Sigmoid colon (tissue), 7 donors: ENCODE measurements at places on chromosomes 7 and 10.

- no peak for DNase-seq
Observed at GRCh38 chr10:28938745-28939144, 261.4 kb downstream of the BAMBI start.

DNA sequence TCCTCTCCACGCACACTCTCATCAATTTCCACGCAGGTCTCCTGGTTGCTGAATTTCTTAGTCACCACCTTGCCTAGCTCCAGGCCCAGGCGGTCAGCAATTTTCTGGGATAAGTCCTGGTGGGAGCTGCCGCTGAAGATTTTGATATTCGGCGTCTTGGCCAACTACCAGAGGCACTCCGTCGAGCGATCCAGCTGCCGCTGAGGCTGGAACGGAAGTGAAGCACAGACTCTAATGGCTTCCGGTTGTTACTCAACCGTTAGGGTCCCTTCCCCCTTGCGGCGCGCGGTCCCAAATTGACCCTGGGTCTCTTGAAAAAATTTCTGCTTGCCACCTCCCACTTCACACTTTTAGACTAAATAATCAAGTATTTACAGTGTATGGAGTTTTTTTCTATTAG is at the start of gene PRPS1L1:
PRPS1L1 (minus strand) TSS at position 219 of the 400 bp plus-strand sequence.
- DNase-seq: no peak

DNA sequence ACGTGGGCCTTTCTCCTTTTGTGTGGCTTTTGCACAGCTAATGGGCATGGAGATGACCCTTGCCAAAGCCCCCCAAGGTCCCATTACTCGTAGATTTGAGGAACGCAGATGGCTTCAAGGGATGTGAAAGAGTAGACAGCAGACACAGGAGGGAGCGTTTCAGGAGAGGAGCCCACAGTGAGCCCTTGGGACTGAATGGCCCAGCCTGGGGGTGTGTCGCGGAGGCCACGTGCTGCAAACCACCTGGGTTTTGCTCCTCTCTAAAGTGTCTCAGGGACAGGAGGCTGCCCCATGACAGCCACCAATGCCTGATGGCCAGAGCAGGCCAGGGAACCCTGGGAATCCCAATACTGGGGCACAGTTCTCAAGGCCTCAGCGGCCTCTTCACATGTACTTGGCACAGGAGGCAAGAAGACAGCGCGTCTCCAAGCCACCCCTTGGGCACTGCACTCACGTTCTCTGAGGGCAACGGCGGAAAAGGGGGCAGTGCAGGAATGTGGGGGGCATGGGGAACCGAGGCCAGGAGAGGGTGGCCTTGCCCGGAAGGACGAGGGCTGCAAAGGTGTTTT is 185.2 kb downstream of the WDR37 start:
- no peak for DNase-seq

DNA sequence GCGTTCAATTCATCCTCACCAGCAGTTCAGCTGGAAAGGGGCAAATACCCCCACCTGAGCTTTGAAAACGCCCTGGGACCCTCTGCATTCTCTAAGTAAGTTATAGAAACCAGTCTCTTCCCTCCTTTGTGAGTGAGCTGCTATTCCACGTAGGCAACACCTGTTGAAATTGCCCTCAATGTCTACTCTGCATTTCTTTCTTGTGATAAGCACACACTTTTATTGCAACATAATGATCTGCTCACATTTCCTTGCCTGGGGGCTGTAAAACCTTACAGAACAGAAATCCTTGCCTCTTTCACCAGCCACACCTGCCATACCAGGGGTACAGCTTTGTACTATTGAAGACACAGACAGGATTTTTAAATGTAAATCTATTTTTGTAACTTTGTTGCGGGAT is 155.8 kb upstream of the LANCL2 start:
- DNase-seq: no peak

- no peak for DNase-seq
Observed at GRCh38 chr7:45918556-45918955, 2.5 kb downstream of the IGFBP3 start.

DNA sequence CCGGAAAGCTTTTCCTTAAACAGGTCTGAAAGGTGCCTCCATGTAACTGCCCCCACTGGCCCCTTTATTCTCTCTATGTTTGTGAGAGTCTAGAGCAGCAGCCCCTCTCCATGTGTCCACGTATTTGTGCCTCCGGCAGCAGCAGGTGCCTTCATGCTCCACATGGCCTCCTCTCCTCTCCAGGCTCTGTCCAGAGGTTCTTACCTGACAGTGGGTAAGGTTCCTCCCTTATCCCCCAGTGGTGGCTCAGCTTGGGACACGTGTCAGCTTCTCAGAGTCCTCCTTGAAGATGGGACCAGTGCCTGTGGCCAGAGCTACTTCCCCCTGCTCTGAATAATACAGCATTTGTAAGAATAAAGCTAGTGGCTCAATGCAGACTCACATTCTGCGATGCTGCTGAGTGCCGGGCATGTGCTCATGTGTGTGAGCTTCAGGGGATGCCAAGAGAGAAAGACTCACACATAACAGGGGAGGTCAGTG is 7.9 kb downstream of the CALML3 start:
- DNase-seq: no peak

- DNase-seq: no peak
Observed at GRCh38 chr10:74079028-74079935, 71.3 kb downstream of the AP3M1 start.

GRCh38 chr7:55690-56248 is 136.6 kb upstream of the FAM20C start:
- no peak for DNase-seq

DNA sequence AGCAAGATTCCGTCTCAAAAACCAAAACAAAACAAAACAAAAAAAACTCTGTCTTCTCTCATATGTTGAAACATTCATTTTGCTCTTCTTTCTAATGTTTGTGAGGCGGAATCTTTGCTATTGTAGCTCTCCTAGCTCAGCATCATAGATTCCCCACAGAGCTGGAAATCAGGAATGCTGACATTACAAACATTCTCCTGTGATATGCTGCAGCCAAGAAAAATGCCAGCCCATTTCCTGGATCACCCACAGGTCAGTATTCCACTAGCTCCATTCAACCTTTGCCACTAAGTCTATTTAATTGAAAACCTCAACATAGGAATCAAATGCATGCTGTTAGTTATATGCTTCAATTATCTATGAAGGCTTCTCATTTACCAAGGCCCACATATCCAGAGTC is 186.3 kb downstream of the IPMK start:
- DNase-seq: no peak

- peak; percentile 84 for DNase-seq
Observed at GRCh38 chr10:102660888-102661657, 16.8 kb downstream of the TRIM8 start.

DNA sequence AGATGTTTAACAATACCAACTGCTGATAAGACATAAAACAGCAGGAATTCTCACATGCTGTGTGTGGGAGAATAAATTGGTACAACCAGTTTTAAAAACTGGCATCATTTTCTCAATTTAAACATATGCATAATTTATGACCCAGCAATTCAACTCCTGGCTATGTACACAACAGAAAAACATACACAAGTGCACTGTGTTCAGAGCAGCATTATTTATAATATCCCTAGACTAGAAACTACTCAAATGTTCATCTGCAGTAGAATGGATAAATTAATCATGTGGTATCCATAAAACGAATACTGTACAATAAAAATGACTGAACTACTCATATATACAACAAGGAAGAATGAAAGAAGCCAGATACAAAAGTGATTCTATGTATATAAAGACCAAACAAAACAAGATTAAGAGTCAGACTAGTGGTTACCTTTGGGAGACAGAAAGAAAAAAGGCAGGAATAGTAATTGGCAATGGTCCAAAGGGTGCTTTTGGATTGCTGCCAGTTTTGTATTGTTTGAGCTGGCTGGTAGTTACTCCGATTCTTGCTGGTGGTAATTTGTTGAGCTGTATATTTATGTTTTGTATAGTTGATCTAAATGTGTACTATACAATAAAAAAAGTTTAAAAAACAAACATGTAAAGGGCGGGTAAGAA is 306.0 kb downstream of the TFEC start:
- DNase-seq: no peak

DNA sequence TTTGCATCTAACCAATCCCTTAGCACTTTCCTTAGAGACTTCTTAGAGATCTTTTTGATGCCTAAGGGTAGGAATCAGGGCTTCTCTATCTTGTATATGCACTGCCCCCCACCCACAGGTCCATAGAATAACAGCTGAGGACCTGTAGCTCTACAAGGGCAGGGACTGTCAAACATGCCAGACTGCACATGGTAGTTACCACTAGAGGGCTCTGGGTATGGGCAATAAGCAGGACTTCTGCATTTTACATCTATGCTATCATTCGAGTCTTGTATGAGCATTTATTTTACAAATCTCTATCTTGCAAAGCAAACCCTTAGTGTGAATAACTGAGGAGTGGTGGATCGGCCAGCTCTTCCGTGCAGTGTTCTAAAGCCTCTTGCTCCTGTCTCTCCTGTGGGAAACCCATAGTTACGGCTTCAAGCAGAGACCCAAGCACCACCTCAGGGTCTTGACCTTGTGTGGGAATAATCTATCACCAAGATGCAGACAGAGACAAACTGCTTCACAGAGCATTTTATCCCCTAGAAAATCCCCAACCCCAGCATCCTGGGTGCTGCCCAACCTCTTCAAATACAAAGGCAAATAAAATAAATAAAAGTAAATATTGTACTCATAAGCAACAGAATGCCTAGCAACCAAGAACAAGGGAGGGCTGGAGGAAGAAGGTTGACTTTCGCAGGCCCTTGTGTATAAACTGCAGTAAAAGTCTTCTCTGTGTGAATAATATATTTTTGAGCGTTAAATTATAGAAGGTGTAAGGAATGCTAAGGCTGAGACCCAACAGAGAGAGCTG is 219.3 kb downstream of the WDR11 start:
- DNase-seq: no peak

- no peak for DNase-seq
Observed at GRCh38 chr10:82358486-82359099, 483.6 kb downstream of the NRG3 start.

- no peak for DNase-seq
Observed at GRCh38 chr7:70178211-70178610, 579.9 kb downstream of the AUTS2 start.

DNA sequence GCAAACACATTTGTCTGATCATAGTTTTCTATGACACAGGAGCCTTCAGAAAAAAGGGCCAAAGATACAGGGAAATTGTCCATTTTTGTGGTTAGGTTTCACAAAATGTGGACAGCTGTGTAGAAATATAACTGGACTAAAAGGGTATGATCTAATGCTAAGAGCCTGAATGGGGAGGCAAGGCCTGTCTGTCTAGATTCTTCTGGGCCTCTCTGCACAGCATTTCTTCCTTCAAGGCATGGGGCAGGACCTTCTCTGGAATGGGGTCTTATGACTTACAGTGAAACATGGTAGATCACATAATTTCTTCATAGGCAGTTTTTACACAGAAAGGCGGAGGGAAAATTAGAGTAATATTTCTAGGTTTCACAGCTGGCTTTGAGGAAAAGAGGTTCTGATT is 795.7 kb downstream of the GRID1 start:
- DNase-seq: no peak

GRCh38 chr10:124520558-124521428 is 59.2 kb downstream of the LHPP start:
- DNase-seq: peak; percentile 60

GRCh38 chr7:107939573-107940489 is 48.8 kb downstream of the DLD start:
- peak; percentile 90 for DNase-seq

- DNase-seq: no peak
Observed at GRCh38 chr7:125065546-125065945, 135.9 kb upstream of the POT1 start.

DNA sequence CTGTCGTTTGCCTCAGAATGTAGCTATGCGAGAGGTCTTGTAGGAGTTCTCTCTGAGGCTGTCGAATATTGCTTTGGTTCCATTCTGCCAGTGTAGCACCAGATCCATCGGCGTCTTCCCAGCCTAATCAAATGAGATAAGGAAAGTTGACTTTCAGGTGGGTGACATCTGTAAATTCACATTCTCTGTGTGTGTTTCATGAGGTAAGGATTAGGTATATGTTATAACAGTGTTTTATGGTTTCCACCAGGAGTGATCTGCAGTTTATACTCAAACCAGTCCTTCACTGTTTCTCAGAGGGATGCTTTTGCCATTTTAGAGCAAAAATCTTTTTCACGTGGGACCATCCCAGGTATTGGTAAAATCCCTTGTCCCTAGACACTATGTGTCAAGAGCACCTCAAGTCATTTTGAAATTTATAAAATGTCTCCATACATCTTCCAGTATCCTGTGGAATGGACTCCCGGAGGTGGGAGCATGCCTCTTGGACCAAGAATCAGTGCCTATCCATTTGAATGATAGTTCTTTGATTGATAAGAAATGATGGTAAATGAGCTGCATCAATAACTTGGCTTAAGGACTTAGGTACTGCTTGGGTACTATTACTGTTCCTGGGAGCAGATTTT is 7.9 kb downstream of the ANKRD1 start:
- no peak for DNase-seq

GRCh38 chr7:133044722-133045473 is 37.0 kb downstream of the CHCHD3 start:
- no peak for DNase-seq

DNA sequence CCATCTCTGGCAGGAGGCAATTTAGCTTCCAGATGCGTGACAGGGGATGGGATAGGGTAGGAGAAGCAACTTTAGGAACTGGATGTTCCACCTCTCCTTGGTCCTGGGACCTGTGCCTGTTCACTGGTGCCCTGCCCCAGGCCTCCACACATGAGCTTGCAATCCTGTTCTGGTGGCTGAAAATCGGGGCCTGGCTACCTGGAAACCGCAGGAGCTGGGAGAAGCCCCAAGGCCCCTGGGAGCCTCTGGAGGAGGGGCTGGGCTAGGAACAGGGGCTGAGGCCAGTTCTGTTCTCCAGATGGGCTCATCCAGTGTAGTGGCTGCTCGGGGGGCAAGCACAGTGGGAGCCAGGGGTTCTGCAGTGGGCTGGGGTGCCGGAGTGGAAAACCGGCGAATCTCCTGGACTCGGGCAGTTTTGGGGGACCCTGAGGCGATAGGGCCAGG is 5.3 kb upstream of the MYOZ1 start:
- no peak for DNase-seq

GRCh38 chr7:12540850-12541249 is 29.7 kb upstream of the SCIN start:
- DNase-seq: no peak

- DNase-seq: no peak
Observed at GRCh38 chr10:78783753-78784152, 285.0 kb upstream of the ZMIZ1 start.

DNA sequence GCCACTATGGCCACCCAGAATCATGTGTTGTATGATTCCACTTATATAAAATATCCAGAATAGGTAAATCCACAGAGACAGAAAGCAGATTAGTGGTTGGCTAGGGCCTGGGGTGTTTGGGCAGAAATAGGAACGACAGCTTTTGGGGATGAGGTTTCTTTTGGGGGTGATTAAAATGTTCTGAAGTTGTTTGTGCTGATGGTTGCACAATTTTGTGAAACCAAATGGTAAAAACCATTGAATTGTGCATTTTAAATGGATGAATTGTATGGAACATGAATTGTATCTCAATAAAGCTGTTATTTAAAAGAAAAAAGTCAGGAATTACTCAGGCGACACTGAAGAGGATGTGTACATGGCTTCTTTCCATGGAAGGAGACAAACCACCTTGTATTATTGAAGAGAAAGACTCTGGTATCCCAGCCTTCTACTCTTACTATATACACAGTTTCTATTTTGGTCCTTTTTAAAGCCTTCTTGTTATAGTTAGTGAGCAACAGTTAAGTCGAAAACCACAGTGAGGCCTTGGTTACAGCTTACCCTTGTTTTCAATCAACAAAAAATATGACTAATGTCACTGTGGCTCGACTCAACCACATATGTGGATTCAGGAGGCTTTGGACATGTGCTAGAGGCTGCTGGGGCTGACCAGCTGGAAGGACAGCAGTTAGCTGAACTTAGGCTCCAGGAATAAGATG is 57.1 kb upstream of the KMT2E start:
- no peak for DNase-seq

GRCh38 chr10:75643944-75644692 is 212.7 kb downstream of the LRMDA start:
- no peak for DNase-seq
